ENCODE measurements at places on chromosomes 6 and 20. TPM values are rescaled to one million over a fixed set of nuclear protein-coding genes. Genes with fewer than 3 reads are reported as not detected.

DNA sequence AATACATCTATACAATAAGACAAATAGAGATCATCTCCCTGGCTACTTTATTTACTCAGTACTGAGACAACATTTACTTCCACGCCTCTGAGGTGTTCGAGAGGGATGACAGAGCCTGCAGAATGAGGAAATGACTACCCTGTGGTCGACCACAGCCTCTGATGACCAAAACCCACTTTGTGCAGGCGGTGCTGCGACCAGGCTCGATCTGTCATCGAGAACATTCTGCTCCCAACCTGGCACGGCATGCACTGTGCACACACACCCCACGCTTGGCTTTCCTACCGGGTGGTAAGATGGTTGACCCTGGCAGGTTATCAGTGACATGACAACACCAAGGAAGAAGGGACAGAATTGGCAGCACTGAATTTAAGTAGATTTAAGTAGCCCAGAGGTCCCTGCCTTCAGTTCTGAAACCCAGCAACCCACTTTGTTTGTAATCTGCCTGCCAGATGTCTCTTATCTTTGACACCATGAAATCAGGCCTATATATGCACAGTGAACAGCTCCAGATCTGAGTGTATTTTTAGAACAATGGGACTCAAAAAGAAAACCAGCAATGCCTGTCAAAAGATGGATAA lies 42.6 kb downstream of the TTI1 start:
- H3K36me3 ChIP-seq = no peaks in the 10 kb centered on the region
- H3K27ac ChIP-seq = peak overlapping the region; percentile 6
- DNase-seq = no peak
- peaks cover 7% of the 10 kb centered on the region for H3K4me1 ChIP-seq

DNA sequence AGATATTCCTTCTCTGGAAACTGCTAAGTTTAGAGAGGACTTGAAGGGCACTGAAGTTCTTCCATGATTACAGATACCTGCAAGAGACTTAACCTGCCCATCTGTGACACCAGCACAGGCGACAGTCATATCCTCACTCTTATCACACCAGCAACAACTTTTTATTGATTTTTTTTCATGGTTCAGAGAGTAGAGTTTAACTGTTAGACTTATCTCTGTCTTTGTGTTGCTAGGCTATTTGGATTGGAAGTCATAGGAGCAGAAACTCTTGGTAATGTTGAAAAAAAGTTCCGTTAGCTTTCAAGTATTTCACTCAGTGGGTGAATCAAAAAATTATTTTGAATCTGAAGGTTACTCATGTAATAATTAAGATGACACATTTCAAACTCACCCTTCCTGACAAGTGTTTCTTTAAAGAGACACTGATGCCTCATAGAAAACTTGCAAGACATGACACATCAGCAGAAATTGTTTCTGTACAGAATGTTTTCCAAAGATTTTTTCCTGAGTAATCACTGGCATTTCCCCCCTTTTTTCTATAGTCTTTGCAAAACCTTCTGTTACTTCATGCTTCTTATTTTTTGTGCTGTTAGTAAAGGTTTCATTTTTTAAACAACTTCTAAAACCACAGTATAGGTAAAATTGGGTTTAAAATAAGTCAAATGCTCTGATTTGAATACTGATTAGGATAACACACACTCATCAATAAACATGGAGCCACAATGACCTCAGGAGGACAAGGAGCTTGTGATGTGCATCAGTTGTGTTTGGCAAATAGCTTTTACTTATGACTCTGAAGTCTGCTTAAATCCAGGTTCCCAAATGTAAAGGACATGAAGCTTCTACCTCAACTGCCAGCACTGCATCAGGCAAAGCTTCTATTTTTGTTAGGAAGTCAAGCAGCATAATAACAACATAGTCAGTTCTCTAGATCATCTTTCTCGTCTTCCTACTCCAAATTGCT lies 252.9 kb upstream of the MAN1A1 start:
- no peaks in the 10 kb centered on the region for H3K36me3 ChIP-seq
- H3K27ac ChIP-seq = no peak overlapping the region
- H3K4me1 ChIP-seq = no peaks in the 10 kb centered on the region
- H3K4me3 ChIP-seq = no peak overlapping the region

DNA sequence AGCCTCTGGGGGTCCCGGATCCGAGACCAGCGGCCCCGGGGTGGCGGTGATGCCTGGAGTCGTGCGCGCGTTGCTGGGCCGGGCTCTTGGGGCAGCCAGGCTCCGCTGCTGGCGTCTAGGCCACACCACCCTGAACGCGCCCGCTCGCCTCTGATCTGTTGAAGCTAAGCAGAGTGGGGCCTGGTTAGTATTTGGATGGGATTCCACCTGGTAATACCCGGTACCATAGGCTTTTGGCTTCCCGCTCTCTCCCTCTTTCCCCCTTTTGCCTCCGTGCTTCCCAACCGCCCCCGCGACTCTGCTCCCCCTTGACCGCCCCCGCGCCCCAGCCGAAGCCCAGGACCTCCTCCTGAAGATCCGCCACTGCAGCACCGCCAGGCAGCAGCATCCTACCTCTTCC lies 1383.5 kb upstream of the DEFB115 start:
- DNase-seq = peak; percentile 72
- H3K36me3 ChIP-seq = no peaks in the 10 kb centered on the region
- no peak overlapping the region for H3K4me3 ChIP-seq
- no peak overlapping the region for H3K27ac ChIP-seq
- H3K27me3 ChIP-seq = no peaks in the 10 kb centered on the region

DNA sequence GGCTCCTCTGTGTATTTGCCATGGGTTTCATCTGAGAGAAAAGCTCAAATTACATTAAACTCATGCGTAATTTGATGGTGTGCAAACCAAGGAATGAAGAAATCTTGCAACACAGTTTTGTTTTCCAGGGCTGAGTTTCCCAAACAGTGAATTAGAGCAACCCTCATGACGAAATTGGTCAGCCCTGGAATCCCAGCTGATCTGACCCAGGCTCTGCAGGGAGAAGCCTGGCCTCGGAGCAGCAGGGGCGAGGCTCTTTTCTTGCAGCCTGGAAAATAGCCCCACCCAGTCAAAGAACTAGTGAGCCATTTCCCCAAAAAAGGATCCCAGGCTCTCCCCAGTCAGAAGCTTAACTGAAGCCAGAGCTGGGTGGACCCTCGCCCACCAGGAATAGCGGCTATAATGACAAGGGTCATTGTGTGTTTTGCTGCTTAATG lies 107.3 kb upstream of the SNX9 start:
- H3K4me1 ChIP-seq = no peaks in the 10 kb centered on the region
- no peak overlapping the region for H3K27ac ChIP-seq
- peak; percentile 71 for DNase-seq
- H3K27me3 ChIP-seq = no peaks in the 10 kb centered on the region
- no peak overlapping the region for H3K4me3 ChIP-seq

The MAPK13 gene
- 149 TPM for total RNA-seq

DNA sequence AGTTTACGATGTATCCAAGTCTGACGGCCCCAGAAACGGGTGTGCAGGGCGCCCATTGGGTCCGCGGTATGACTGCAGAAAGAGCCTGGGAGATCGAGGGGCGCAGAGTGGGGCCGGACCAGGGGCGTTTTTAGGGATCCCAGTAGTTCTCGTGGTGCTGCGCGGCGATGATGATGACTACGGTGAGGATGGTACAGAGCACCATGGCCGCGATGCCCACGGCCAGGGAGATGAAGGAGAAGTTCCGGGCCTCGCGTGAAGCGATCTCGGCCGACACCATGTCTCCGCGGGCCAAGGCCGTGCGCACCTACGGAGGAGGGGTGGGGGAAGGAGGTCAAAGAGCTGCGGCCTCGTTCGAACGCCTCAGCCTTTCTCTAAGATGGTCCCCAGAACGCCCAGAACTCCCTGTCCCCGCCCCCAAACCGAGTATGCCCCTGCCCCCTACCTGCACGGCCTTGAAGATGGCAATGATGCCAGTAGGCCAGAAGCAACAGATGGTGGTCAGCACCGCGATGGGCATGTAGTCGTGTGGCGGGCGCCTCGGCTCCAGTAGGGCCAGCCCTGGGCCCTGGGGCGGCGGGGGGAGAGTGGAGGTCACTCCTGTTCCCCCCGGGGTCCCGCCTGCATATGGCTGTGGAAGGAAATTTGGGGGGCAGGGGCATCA lies 2.5 kb downstream of the PRRT1 start:
- H3K27me3 ChIP-seq = no peaks in the 10 kb centered on the region
- no peaks in the 10 kb centered on the region for H3K36me3 ChIP-seq
- H3K4me3 ChIP-seq = peak overlapping the region; percentile 9
- no peak overlapping the region for H3K27ac ChIP-seq
- DNase-seq = no peak

DNA sequence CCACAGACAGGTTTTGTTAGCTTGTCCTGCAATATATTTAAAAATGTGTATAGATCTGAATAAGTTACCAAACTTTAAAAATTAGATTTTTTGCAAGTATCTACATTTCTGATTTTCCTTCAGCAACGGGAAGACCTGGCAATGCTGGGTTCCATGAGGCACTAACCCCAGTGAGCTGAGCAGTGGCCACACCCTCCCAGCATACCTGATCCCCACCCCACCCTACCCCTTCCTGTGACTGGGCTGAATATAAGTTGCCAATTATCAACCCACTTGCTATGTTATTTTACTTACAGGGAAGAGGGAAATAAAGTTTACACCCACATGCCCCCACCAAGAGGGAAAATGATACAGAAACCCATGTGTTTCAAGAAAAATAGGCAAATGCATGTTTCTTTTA lies 70.3 kb upstream of the RALGAPA2 start:
- H3K4me1 ChIP-seq = no peaks in the 10 kb centered on the region
- no peak overlapping the region for H3K4me3 ChIP-seq
- no peak for DNase-seq
- no peak overlapping the region for H3K27ac ChIP-seq
- H3K27me3 ChIP-seq = no peaks in the 10 kb centered on the region

DNA sequence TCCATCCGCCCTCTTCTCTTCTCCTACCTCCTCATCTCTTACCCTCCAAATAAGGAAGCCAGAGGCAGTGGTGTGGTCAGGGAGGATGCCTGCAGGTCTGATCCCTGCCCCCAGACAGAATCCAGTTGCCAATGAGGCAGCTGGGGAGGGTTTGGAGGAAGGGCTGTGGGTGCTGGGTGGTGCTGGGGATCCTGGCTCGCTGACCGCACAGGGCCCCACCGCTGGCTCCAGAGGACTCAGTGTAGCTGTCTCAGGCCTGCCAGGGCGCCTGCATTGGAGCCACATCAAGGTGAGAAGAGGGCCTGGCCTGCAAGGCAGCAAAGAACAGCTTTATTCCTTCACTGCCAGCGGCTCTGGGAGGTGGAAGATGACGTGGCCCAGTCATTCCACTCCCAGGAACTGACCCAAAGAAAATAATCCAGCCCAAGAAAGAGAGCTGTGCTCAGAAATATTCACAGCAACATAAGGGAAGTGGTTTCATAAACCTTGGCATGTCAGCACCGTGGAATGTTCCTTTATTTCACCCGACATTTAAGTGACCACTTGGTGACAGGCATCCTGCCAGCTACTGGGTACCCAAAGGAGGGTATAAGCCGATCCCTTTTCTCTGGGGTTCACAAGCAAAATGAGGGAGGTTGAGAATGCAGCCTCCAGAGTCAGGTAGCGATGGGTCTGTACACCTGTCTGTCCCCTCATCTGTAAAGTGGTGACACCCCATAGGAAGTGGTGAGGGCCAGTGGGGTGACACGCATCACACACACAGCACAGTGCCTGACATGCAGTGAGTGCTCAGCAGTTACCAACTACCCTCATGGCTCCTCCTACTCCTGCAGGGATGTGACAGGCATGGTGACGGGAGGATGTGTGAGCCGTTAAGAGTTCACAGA lies 125.1 kb downstream of the SNX5 start:
- peak overlapping the region; percentile 66 for H3K27ac ChIP-seq
- H3K4me3 ChIP-seq = no peak overlapping the region
- no peak for DNase-seq
- no peaks in the 10 kb centered on the region for H3K36me3 ChIP-seq
- no peaks in the 10 kb centered on the region for H3K27me3 ChIP-seq

The CRISP2 gene
- total RNA-seq = not detected

The DDX43 gene
- total RNA-seq = 0.57 TPM

The CLVS2 gene
- 0.09 TPM for total RNA-seq

- no peaks in the 10 kb centered on the region for H3K36me3 ChIP-seq
- H3K4me1 ChIP-seq = peaks cover 17% of the 10 kb centered on the region
Observed at GRCh38 chr6:42777126-42777822, 4.6 kb upstream of the BICRAL start.

The FKBP1C gene
- not detected for total RNA-seq

The VNN1 gene
- total RNA-seq = 4.1 TPM

The KIAA1586 gene
- total RNA-seq = 13.2 TPM

DNA sequence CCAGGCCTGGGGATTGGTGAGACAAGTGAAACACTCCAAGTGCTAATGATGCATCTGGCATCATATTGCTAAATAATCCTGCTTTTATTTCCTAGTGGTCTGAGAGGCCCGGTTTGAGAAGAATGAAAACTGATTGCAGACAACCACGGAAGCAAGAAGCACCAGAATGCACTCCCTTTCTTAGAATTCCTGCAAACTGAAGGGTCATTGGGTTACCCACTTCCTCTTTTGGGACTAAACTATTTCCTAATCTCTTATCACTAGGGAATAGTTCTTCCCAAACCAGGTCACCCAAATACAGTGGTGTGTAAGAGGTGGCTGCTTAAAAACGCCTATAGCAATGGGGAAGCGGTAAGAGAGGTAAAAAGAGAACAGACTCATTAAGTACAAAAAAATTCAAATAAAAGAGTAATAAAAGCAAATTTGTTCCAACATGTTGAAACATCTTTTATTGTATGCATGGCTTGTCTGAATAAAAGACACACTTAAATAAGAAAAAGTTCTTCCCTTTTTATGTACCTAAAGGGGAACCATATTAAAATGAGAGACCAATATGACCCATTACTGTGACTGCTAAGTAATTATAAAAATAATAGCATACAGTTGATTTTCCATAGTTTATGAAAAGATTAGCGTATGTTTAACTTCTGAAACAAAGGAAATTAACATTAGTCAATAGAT lies 125.8 kb downstream of the MYB start:
- no peak overlapping the region for H3K27ac ChIP-seq
- no peak for DNase-seq
- no peaks in the 10 kb centered on the region for H3K4me1 ChIP-seq
- no peaks in the 10 kb centered on the region for H3K36me3 ChIP-seq

DNA sequence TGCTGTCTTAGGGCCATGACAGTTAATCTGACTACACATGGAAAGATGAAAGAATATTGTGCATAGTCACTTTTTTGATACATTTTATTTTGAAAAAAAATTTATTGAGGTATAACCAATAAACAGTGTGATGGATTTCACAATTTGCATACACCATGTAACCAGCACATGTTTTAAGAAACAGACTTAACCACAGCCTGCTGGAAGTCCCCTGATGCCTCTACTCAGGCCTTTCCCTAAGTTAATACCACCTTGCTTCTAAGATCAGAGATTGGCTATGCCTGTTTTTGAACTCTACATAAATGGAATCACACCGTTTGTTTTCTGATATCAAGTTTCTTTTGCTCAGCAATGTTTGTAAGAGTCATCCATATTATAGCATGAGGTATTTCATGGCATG lies 136.3 kb downstream of the CFAP61 start:
- no peaks in the 10 kb centered on the region for H3K27me3 ChIP-seq
- DNase-seq = no peak
- H3K27ac ChIP-seq = no peak overlapping the region

- no peaks in the 10 kb centered on the region for H3K36me3 ChIP-seq
- no peak overlapping the region for H3K27ac ChIP-seq
- no peaks in the 10 kb centered on the region for H3K4me1 ChIP-seq
Observed at GRCh38 chr6:113599444-113599843, 257.7 kb upstream of the MARCKS start.

GRCh38 chr20:58238490-58238889 lies 10.0 kb upstream of the ANKRD60 start:
- no peak for DNase-seq
- no peak overlapping the region for H3K4me3 ChIP-seq
- no peaks in the 10 kb centered on the region for H3K27me3 ChIP-seq

The CDH22 gene
- total RNA-seq = not detected

The HM13 gene
- total RNA-seq = 38.9 TPM

Data from Peyer's patch (tissue), 4 donors.